ENCODE measurements at places on chromosomes 12 and 14.

DNA sequence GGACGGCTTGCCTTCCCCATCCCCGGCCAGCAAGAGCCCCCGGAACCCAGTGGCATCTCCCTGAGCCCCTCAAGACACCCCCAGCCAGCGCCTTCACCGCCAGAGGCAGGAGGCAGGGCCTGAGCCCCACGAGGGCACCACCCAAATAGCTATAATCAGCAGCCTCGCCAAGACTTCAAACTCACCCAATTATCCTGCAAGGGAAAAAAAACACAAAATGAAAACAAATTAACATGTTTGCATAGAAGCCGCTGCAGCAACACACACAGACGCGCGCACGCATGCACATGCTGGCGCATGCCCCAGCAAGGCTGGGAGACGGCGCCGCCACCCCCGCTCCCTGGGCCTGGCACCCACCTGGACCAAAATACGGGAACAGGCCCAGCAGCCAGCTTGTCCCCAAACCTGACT is 15.8 kb downstream of the FAM222A start:
- DNase-seq: peak; percentile 60

DNA sequence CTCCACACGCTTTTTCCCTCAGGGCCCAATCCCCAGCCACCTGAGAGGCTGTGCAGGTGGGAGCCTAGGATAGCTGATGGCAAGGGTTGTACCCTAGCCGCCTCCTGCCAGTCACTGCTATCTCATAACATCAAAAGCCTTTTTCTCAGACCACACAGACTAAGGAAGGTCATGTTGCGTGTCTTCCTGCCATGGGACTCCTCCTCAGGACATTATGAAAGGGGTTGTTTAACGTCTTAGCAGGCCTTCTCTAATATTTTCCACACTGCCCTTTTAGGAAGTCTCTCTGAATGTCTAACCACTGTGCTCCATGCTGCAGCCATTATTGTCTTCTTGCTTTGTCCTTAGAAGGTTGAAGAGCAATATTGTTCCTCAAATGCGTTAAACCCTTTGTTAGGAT is 7.6 kb upstream of the SMUG1 start:
- no peak for DNase-seq

GRCh38 chr14:93269341-93270068 is 62.4 kb downstream of the UBR7 start:
- no peak for DNase-seq

GRCh38 chr12:109900752-109901580 is 892 bp downstream of the TCHP start:
- DNase-seq: peak; percentile 71

GRCh38 chr12:47370421-47370820 is 290.7 kb upstream of the AMIGO2 start:
- DNase-seq: no peak

GRCh38 chr14:92924247-92924646 is 1.3 kb downstream of the CHGA start:
- DNase-seq: peak; percentile 72

- DNase-seq: no peak
Measured at GRCh38 chr14:64746298-64747250, 42.4 kb downstream of the PLEKHG3 start.

- no peak for DNase-seq
Measured at GRCh38 chr14:39370415-39370814, 61.8 kb downstream of the FBXO33 start.

DNA sequence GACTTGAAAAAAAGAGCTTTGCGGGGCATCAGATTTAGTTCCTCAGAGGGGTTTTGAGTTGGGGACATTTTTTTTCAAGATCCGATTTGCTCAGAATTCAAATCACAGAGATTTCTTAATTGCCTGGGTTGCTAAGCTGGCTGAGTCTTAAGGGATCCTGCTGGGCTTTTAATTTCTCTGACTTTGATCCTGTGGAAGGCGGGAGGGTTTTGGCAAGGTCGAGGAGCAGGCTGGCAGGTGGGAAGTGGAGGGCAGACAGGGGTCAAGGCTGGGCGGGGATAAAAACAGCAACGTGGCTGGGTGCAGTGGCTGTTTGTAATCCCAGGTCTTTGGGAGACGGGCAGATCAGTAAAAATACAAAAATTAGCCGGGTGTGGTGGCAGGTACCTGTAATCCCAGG is 33.5 kb upstream of the CCDC63 start:
- no peak for DNase-seq

DNA sequence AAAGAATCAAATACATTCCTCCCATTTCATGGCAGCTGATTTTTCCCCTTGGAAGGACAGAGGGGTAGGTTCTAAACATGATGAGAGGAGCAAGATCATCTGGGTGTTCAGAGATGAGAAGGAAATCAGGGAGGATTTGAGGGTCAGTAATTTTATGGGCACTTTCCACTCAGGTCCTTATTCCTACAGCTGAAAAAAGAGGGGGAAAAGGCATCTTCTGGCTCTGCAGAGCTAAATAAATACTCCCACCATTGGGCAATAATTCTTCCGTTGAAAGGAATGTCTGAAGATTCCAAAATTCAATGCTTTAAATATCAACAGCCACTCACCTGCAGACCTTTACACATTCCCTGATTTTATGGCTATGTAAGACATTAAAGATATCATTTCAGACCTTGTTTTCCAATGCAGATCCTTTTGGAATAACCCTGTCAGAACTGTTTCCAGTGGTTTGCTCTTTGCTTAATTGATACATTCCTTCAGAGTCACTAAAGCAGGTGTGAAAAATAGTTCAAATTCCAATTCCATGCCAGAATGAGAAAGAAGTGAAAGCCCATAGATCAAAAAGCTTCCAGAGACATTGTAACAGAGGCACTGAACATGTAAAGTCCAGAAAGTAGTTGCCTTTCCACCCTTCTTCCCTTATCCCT is 233.3 kb upstream of the KRR1 start:
- DNase-seq: no peak

- DNase-seq: peak; percentile 23
Measured at GRCh38 chr12:62859321-62859737, 75.6 kb downstream of the PPM1H start.

DNA sequence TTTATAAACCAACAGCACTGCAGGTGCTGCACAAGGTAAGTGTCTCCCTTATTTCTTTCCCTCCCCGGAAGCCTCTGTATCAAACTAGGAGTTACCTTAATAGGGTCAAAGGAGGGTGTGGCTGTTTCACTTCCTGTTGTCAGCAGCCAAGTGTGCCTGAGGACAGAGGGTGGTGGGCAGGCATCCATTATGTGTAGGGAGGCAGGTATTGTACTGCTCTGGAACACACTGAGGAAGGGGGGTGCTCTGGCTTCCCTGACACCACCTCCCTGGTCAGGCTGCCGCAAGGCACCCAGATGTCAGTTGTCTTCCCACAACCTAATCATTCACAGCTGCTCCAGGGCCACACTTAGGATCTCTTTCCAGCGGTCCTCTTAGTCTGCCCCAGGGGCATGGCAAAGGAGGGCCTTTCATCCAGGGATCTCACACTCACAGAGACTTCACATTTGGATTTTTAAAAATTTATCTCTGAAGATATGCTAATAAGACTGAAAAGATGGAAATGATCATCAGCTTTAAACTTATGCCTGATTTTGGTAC is 132.0 kb upstream of the ARHGAP5 start:
- DNase-seq: peak; percentile 42

DNA sequence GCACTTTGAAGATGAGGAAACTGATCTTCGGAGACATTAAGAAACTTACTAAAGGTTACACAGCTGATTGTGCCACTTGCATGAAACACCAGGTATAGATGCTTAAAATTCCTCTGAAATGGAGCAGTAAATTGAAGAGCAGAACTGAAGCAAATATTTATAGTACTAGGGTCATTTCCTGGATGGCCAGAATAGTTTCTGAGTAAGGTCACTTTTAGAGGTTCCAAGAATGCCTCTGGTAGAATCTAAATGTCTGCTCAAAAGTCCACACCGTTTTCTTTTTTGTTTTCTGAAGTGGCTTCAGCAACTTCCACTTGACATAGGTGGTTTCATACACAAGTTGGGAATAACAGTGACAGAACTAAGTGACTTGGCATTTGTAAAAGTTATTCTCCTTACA is 19.4 kb downstream of the TPH2 start:
- DNase-seq: no peak

GRCh38 chr12:31210541-31210940 is 115.4 kb downstream of the SINHCAF start:
- no peak for DNase-seq

GRCh38 chr12:3091038-3091319 is 13.8 kb downstream of the TSPAN9 start:
- DNase-seq: no peak

DNA sequence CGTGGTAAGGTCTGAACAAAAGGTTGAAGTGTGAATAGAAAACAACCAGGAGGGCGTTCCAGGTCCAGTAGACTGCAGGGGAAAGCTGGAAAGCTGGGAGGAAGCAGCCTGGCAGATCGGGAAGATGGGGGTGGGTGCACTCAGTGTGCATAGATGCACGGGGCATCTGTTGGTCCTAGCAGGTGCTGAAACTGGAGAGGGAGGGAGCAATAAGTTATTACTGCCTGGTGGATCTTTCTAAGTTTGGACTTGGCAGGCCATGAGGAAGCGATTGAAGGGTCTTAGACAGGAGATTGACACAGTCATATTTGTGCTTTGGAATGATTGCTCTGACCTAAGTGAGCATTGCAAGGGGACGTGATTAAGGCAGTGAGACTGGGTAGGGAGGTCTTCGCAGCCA is 194.4 kb downstream of the EFCAB11 start:
- no peak for DNase-seq

DNA sequence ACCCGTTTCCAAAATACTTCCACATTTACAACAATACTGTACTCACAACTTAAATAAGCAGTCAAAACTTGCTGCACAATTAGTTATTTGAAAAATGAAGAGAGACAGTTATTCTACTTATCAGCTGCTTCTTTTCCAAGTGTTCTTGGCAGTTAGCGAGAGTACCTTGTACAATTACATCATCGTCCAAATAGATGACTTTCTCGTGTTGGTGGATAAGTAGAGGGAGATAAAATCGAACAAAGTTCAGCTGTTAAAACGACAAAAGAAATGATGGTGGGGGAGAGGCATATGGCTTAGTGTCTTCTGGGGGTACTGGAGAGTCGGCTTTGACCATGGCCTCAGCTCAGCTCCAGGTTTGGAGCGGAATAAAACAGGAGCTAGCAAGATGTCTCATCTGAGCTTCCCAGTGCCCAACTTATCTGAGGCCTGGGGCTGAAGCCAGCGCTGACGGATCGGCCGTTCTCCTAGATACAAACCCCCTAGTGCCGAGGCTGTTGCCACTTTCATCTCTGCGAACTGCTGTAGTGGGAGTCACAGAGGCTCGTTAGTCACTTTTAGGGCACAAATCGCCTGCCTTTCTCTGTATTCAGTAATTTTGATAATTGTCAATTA is 31.7 kb downstream of the TDG start:
- no peak for DNase-seq

GRCh38 chr12:93050748-93051081 is 121.6 kb upstream of the EEA1 start:
- no peak for DNase-seq

DNA sequence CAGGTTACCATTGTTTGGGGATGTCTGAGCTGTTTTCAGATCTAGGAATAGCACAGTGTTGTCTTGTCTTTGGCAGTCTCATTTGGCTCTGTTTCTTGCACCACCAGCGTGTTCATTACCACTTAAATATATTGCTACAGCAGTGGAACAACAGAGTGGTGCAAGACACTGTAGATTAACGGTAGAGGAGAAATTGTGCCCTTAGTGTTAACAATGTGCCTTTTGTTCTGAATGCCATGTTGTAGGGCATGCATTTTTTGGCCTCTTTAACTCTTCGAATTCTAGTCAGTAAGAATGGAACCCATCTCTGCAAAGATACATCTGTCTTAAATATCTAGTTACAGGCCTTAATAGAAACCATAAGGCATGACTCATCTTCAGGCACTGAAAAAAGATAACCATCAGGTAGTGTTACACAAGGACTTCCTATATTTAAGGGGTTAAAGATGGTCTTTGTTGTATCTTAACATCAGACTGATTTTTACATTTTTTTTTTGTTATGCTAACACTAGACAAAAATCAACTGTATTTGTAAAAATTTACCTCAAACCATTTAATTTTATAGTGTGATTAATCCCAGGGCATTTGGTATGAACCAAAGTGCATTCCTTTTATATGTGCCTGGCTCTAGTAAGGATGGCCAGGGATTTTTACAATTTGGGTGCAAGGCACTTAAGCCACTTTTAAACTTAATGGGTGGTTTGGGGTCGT is 12.9 kb downstream of the DYRK2 start:
- DNase-seq: no peak

- no peak for DNase-seq
Measured at GRCh38 chr12:19012965-19013364, 116.6 kb upstream of the PLEKHA5 start.

DNA sequence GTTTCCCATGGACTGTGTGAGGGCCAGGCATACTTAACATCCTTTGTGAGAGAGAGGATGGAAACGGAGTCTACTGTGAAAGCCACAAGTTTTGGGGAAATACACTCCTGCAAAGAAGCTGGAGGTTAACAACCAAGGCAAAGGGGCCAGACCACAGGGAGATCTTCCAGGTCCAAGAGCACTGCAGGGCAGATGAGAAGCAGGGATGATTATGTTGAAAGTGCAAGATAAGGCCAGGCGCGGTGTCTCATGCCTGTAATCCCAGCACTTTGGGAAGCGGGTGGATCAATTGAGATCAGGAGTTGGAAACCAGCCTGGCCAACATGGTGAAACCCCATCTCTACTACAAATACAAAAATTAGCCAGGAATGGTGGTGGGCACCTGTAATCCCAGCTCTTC is 15.1 kb downstream of the COQ6 start:
- DNase-seq: no peak

- DNase-seq: peak; percentile 3
Measured at GRCh38 chr12:49428793-49429192, 61.5 kb downstream of the SPATS2 start.

GRCh38 chr12:89777733-89778379 is 69.2 kb upstream of the ATP2B1 start:
- DNase-seq: no peak

- DNase-seq: no peak
Measured at GRCh38 chr12:94372461-94372860, 87.2 kb downstream of the CEP83 start.

DNA sequence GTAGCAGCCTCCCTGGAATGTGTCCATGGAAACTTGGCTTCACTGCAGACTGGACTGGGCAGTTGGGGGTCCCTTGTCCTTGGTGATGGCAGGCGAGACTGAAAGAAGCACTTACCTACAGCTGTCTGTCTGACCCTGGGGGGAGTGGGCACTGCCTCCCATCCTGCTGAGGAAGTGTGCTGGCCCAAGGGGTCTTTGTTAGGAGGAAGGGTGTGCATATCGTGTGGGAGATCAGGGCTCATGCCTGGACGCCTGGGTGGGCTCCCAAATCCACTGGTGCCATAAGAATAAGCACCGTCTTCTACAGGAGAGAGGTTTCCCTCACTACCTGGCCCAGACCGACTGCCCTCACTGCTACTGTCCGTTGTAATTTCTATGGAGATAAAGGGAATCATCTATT is 81.4 kb downstream of the PIWIL1 start:
- DNase-seq: no peak

GRCh38 chr12:14982991-14983390 is 10.1 kb downstream of the PDE6H start:
- DNase-seq: no peak

DNA sequence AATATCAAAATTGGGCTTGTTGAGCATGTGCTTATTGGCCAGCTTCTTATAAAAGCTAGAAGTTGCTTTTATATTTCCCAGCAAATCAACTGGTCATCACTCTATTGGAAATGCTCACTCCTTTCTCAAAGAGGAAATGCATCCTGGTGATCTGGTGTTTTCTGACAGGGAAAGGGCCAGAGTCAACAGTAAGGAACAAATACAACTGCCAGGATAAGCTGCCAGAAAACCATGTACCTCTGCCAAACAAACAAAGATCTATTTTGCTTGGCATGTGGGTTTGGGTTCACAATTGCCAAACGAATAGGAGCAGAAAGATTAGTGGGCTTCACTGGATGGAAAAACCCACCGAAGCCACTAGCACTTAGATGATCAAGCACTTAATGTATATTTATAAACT is 126.9 kb upstream of the PDZRN4 start:
- no peak for DNase-seq
